ENCODE measurements at places on chromosomes 3 and 15.

DNA sequence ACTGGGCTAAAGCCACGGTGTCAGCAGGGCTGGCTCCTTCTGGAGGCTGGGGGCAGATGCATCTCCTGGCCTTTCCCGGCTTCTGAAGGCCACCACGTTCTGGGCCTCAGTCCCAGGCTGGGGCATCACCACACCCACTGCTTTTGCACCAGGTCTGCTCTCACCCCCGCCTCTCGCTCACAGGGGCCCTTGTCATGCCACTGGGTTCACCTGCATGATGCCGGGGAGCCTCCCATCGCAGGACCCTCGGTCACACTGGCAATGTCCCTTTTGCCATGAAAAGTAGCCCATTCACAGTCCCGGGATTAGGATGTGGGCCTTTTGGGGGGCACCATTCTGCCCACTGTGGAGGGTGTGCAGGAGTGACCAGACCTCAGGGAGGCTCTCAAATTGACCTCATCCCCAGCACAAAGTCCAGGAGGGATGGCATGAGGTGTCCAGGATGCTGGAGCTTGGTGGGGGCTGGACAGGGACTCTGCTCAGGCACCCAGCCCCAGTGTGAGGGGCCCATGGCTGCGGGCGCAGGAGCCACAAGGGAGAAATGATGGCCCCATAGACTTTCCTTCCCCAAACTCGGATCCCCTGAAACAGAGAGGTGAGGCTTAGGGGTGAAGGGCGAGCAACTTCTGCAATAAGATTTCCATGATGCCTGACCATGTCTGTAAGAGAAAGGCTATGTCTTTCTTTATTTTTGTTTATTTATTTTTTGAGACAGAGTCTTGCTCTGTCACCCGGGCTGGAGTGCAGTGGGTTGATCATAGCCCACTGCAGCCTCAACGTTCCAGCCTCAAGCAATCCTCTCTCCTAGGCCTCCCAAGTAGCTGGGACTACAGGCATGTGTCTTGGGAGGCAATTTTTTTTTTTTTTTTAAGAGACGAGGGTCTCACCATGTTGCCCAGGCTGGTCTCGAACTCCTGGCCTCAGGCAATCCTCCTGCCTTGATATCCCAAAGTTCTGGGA is 189.1 kb downstream of the GOLGA6L6 start:
- peak; percentile 8 for DNase-seq

- DNase-seq = no peak
These were observed 10.9 kb upstream of the TMEM158 start for GRCh38 chr3:45236964-45237363.

- DNase-seq = no peak
These were observed 14.9 kb downstream of the SIAH2 start for GRCh38 chr3:150747886-150748683.

GRCh38 chr3:144097163-144097562 is 125.5 kb downstream of the DIPK2A start:
- no peak for DNase-seq

- no peak for DNase-seq
These were observed 5.7 kb downstream of the LPCAT4 start for GRCh38 chr15:34361278-34361677.

DNA sequence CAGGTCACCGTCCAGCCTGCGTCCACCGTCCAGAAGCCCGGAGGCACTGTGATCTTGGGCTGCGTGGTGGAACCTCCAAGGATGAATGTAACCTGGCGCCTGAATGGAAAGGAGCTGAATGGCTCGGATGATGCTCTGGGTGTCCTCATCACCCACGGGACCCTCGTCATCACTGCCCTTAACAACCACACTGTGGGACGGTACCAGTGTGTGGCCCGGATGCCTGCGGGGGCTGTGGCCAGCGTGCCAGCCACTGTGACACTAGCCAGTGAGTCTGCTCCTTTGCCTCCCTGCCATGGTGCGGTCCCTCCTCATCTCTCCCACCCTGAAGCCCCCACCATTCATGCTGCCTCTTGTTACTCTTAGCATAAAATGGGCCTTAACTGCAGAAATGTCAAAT is 39.2 kb downstream of the BOC start:
- DNase-seq = no peak

DNA sequence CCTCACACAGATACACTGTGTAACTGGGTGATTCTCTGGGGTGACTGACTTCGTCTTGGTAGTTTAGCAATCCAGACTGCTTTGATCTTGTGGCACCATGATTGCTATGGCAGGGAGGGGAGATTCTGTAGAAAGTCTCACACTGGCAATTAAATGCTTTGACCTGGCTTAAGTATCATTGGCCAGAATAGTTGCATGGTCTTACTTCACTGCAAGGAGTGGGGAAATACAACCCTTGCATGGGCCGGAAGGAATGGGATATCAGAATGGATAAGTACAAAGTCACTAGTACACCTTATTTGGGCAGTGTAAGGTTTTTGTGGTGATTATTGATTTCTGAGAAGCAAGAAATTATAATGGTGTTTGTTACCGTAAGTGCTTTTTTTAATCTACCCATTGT is 153.8 kb downstream of the UBE2E2 start:
- DNase-seq = no peak

DNA sequence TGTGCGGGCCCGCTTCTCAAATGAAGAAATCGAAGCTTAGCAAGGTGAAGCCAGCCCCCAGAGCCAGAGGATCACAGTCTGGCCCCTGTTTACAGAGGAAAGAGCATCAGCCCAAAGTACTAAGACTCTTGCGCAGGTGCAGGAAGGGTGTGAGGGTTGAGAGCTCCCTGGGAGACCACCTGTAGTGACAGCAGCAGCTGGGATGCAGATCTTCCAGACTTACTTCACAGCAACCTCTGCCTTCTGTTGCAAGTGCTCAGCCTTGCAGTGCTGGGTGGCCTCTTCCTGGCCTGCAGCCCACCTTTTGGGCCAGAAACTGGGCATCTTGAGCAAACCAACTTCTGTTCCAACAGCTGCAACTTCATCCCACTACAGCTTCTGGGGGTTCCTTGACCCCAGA is 19.7 kb downstream of the SPATA12 start:
- no peak for DNase-seq

DNA sequence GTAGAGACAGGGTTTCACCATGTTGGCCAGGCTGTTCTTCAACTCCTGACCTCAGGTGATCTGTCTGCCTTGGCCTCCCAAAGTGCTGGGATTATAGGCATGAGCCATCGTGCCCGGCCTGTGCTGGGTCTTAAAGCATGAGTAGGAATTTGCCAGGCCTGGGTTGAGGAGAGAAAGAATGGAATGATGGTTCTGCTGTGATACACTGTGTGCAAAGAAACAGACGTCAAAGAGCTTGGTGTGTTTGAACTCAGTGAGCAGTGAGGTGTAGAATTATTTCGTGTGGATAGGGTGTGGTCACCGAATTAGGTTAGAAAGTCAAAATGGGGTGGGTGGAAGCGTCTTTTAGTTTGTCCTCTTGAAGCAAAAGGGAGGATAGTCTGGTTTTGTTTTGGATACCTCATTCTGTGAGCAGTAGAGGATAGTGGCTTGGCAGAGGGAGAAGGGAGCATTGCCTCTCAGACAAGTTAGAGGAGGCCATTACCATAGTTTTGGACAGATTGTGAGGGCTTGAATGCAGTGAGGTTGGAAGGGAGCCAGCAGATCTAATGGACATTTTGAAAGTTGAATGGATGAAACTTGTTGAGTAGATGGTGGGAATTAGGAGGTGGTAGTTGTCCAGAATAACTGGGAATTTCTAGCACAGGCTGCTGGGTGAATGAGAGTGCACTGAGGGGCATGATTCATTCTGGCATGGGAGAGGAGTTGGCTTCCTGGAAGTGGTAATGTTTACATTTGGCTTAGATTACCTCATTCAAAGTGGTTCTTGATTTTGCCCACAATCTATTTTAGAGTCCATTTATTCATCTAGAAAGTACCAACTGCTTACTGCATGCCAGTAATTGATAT is 27.2 kb downstream of the AKAP13 start:
- no peak for DNase-seq

DNA sequence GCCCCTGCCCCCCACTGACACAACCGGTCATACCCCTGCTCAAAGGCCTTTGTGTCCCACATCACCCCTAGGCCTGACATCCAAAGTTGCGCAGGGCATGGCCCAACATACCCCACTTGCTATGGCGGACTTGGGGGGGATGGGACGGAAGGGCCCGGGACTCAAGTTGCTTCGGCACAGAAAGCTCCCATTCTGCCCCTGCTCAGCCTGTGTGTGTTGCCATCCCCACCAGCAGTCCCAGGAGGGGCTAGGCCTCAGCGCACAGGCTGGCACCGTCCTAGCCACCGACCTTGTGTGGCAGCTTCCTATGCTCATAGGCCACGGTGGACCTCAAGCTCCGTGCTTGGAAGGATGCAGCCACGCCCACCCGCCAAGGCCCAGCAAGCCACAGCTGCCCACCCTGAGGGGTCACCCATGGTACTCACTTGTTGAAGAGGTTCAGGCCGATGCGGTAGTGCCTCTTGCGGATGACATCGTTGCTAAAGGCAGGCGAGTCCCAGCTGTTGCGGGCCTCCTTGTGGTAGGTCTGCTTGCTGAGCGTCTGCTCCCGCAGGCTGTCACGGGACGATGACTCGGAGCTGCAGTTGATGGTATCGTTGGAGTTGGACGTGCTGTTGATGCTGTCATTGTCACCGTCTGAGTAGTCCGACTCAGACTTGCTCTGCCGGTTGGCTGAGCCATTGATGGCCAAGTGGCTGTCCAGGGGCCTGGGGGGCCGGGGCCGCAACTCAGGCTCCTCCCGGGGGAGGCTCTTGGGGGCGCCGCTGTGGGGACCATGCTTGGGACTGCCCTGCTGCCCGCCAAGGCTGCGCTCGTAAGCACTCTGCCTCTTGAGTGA is 93.9 kb upstream of the RPL32 start:
- DNase-seq = no peak

DNA sequence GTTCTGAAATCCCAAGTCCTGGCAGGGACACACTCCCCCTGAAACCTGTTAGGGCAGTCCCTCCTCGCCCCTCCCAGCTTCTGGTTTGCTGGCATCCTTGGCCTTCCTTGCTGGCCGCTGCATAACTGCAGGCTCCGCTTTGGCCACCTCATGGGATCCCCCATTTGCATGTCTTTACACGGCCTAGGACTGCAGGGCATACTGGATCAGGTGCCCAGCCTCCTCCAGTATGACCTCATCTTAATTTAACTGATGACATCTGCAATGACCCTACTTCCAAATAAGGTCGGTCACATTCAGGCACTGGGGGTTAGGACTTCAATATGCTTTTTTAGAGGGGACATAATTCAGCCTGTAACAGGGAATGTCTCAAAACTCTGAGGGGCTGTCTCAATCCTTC is 173.3 kb downstream of the RAB11A start:
- no peak for DNase-seq

DNA sequence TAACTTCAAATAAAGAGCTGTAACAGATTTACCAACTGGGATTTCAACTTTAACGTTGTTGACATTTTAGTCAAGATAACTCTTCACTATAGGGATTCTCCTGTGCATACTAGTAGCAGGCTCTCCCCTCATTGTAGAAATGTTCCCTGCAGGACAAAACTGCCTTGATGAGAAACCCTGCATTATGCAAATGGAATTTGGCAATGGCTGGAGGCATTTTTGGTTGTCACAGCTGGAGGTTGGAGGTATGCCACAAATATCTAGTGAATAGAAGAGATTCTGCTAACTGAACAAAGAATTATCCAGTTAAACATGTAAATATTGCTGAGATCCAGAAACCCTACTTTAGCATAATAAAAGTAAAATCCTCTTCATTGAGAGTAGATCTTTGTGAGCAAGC is 928.8 kb upstream of the ALCAM start:
- no peak for DNase-seq

- no peak for DNase-seq
These were observed 33.3 kb downstream of the RYR3 start for GRCh38 chr15:33344111-33344510.

DNA sequence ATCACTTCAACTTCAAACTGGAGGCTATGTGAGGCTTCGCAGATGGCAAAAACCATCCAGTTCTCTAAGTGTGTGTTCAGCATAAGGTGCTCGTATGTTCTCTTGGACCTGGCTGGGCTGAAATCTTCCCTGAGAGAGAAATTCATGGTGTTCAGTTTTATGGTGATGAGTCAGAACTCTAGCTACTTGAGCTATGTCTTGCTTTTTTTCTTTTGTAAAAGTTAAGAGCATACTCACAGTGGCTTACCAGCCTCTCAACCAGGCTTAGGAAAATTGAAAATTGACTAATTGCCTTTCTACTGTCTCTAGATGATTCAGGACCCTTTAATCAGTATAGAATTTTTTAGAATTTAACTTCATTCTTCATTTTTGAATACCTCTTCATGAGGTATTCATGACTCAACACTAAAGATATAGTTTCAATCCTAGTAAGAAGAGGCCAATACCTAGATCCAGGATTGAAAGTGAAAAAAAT is 617.5 kb downstream of the TBL1XR1 start:
- no peak for DNase-seq

GRCh38 chr3:31029706-31030105 is 135.2 kb upstream of the GADL1 start:
- no peak for DNase-seq

DNA sequence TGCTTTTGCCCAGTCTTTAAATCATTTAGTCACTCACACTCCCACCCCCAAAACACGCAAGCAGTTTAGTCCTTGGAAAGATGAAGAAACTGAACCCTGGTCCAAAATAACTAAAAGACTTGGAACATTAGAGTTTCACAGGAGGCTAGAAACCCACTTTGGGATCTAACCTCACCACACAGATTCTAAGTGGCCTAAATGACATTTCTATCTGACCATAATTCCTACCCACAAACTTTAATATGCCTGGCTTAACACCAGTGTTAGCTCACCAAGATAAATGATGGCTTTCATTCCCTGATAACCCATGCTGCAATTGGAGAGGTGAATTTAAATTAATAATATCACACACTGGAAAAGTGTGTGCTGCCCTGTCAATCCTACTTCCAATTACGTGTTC is 295.3 kb upstream of the UBE2E2 start:
- no peak for DNase-seq

DNA sequence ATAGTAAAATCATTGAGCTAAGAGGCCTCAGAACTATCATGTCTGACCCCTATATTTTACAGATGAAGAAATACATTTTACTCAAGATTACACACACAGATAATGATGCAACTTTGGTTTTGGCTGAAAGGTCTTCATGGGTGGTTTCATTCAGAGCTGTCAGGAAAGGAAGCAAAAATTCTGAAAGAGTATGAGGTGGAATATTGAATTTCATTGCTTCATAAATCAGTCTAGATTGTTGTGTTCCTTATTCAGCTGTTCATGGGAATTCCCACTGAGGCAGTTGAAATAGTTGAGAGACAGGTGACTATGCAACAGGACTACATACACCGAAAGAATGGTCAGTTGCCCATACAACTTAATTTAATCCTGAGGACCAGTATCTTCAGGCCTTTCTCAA is 39.4 kb downstream of the CD200 start:
- no peak for DNase-seq

- DNase-seq = no peak
These were observed 7.3 kb downstream of the CYP19A1 start for GRCh38 chr15:51331141-51331540.

GRCh38 chr3:78912687-78913086 is 855.1 kb downstream of the ROBO1 start:
- no peak for DNase-seq

DNA sequence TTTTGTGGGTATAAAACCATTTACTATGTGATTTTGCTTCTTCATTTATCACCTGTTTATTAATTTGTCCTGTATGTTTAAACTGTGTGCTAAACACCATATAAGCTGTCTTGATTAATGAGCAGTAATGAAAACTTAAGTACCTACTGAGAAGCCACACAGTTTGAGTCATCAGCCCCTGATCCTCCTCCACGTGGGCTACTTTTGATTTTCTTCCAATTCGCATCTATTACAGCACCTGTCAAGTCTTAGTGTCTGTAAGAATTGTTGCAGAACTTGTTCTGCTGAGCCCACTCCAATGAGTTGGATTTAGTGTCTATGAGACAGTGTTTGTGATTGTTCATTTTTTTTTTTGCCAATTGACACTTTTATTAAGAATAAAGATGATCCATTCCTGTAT is 16.8 kb downstream of the EPHA6 start:
- no peak for DNase-seq

All from activated CD4-positive, alpha-beta T cell treated with anti-CD3 and anti-CD28 coated beads for 1 hour (primary cell).